ENCODE measurements at places on chromosomes 2 and 18.

DNA sequence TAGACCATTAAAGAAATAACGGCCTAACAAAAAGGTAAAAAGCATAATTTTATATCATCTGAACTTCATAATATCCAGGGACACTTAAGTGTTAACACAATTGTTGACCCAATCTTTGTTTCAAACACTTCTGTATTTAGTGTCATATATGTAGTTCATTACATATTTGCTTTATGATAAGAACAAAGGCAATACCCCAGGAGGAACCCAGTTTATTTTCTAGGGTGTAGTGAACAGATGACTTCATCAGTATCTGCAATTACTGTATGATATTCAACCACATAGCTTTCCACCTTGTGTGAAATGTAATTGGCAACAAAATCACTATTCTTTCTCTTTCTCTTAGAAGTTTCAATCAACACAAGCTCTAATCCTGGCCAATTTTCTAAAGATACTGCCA lies 177.8 kb downstream of the SLC39A10 start:
- DNase-seq, result no peak

- no peak for DNase-seq
Observed at GRCh38 chr2:100067784-100068183, 74.6 kb downstream of the AFF3 start.

- no peak for DNase-seq
Observed at GRCh38 chr2:109473616-109474318, 140.0 kb downstream of the SEPTIN10 start.

- no peak for DNase-seq
Observed at GRCh38 chr2:32752205-32752604, 124.4 kb downstream of the TTC27 start.

DNA sequence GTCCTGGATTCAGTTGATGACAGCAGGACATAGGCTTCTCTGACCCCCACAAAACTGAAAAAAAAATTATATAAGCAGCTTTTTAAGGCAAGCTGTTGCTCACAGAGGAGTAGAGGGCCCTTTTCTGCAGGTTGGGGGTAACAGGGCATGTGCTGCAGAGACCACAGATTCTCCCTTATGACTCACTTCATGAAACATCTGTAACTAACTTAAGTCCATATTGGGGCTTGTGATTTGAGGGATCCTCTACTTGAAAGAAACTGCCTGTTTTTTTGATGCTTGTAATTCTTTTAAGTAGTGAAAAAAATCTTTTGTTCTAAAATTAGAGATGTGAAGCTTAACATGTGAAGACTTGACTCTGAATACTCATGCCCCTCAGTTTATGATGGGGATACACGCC lies 33.4 kb downstream of the XRCC5 start:
- DNase-seq, result peak; percentile 26

GRCh38 chr18:68520406-68521075 lies 194.4 kb downstream of the TMX3 start:
- no peak for DNase-seq

DNA sequence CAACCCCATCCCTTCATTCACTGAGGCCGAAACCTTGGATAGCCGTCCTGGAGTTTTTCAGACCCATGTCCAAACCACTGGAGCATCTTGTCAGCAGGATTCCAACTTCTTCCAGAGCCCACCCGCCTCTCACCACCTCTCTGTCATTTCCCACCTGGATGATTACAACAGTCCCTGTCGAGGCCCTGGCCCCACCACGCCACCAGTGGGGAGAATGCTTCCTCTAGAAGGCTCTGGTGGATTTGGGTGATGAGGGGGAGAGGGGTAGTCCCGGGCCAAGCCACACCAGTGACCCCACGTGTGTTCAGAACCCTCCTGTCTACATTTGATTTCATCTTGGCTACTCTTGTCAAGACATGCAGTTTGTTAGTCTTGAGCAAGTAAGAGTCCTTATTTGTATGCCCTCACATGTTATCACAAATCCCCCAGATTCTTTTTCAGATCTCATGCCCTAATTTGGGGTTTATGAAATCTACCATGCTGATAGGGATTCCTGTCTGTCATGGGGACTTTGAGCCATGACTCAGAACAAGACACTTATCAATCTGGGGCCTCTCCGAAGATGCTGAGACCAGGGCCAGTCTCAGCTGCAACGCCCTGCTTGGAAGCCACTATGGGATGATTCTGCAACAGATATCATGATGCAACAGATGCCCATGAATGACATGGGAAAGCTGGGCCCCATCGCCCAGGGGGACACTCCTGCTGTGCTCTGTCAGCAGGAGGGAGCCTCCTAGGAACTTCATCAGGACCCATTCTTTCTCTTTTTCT lies 186.1 kb downstream of the ZFP36L2 start:
- DNase-seq, result no peak

- DNase-seq, result no peak
Observed at GRCh38 chr2:118846442-118846952, 951 bp downstream of the EN1 start.

DNA sequence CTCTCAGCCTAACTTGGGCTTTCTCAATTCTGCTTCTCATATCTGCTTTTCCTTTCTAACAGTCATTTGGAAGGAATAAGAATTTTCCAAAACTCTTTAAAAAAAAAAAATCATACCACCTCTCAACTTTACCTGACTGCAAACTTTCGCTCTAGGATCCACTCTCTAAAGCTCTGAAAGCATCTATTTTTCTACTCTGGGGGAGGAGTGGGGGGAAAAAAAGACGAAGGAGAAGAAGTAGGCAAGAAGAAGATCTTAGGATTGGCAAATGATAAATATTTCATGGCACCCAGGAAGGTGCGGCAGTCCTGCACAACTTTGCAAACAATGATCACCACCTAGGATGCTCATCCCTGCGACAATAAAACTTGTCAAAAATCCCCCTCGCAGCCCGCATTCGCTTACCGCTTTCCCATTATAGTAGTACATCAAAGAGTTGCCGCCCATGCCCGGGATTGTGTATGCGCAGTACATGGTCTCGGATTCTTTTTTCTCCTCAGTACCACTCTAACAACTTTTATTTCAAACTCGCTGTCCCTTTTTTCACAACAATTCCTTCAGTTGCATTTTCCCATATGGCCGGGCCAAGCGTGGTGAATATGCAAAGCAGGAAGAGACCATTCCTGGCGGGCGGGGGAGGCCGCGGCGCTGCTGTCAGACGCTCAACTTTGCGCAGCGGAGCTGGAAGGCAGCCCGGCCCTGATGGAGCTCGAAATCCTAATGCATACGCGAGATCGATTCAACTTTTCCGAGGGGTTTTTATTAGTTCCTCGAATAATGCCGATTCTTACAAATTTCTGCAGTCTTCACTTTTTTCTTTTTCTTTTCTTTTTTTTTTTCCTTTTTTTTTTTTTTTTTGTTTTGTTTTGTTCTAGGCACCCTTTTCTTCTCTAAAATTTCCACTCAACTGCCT lies 266.5 kb downstream of the TCF4 start:
- DNase-seq, result peak; percentile 65

GRCh38 chr18:24160086-24160485 lies 21.2 kb downstream of the CABYR start:
- DNase-seq, result no peak

Data from stimulated activated naive CD8-positive, alpha-beta T cell treated with anti-CD3 and anti-CD28 coated beads, Interleukin-15, Interleukin-2, amounts not matched to agents 100 U/mL and 50 U/mL, for 24 hours (primary cell).